Stimulated activated CD4-positive, alpha-beta T cell treated with anti-CD3 and anti-CD28 coated beads, Interleukin-2, amount 100 ng/mL, for 4 hours (primary cell): ENCODE measurements at places on chromosomes 5 and 9.

- no peak for DNase-seq
Observed at GRCh38 chr9:38053697-38054461, 15.1 kb downstream of the SHB start.

DNA sequence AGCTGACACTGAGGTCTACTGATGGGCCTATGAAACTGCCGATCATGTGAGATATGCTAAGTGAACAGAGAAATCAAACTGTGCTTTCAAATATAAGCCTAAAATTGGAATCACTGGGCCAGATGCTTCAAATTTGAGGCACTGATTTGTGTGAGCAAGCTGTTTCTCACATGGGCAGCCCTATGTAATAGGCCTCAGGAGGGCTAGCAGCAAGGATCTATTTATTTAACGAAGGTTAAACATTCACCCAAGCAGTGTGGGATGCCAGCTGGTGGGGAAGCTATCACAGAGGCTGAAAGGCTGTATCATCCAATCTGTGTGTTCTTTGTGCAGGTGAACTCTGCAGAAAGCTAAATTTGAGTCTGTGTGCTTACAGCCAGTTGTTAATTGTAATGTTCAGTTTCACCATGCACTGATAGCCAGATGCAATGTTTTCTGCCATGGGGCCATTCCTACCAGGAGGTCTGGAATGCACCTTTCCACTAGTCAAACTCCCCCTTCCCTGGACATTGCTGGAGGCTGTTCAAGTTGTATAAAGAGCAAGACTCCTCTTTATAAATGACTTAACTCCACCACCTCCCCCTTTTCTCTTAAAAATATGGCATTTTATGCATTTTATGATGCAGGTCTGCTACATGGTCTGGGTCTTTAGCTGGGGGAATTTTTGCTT lies 228.9 kb downstream of the SH3GL2 start:
- no peak for DNase-seq

- DNase-seq = no peak
Observed at GRCh38 chr5:38151878-38152277, 106.5 kb upstream of the EGFLAM start.

DNA sequence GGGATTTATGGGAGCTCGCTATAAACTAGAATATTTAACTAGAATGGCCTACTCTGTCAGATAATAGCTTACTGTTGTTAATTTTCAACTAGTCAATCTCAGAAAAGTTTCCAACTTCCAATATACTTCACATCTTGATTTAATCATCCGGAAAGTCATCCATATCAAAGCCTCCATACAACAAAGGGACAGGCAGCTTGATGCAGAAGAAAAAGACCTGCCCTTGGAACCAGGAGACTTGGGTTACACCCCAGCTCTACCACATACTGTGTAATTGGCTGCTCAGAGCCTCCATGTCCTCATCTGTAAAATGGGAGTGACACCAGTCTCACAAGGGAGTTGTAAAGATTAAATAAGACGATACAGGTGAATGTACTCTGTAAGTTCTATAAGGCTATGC lies 1.9 kb downstream of the PTPN3 start:
- no peak for DNase-seq

DNA sequence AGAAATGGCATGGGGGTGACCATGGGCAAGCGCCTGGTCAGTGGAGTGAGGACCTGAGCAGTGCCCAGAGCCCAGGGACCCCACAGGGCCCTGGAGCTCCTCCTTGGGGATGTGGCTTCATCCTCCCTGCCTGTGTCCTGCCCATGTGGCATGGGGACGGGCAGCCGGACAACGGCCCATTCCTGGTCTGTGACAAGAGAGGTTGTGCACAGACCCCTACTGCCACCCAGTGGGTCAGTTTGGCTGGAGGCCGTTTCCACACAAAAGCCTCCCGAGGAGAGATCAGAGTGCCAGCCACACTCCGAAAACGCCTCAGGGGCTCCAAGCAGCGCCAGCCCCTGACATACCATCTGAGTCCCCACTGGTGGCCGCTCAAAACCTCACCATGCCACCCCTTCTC lies 19.8 kb downstream of the SLC6A18 start:
- no peak for DNase-seq

GRCh38 chr5:20615888-20616563 lies 628.0 kb upstream of the CDH18 start:
- DNase-seq = no peak

DNA sequence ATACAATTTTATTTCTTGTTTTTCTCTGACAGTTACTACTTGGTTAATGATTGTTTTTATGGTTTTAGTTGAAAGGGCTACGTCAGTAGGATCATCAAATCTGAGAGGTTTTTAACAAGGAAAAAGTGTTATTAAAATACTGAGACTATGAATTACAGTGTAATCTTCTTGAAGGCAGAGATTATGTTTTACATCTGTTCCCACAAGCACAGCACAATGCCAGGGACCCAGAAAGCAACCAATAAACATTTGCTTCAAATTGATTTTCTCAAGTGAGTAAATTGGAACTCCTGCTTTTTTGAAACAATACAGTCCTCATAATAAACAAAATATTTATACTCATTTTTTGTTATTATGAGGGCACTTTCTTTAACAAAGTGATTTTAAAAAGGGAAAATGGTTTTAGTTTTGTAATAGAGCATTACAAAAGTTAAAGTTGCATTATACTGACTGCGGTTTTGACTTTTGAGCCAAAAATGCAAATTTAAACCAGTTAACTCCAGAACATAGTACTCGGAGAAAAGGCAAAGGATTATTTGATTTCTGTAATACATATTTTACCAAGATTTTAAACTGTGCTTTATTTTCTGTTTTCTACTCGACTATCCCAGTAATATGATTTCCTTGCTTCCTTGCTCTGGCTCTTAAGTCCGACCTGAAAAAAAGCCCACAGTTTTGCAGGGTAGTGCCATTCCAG lies 176.9 kb downstream of the GDNF start:
- DNase-seq = no peak

- DNase-seq = no peak
Observed at GRCh38 chr9:38084556-38084880, 15.5 kb upstream of the SHB start.

DNA sequence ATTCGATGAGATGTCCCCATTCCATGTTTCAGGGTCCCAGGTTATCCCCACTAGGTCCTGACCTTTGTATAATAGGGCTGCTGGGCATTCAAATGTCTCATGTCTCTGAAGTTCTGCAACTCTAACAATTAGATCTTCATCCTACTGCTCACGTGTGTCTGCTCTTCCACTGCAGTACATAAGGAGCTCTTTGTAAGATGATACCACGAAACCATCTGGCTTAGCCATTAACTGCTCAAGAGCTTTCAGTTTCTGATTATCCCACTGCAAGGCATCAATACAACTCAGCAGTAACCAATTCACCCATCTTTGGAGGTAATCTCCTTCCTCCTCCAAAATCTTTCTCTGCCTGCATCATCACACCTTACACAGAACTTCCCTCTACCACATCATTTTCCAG lies 49.9 kb upstream of the PPP2CA start:
- DNase-seq = no peak

- DNase-seq = no peak
Observed at GRCh38 chr5:4511996-4512656, 628.0 kb upstream of the ADAMTS16 start.

GRCh38 chr9:4615251-4615650 lies 46.8 kb upstream of the PLPP6 start:
- DNase-seq = no peak

GRCh38 chr9:136787690-136788400 lies 3.3 kb upstream of the TMEM141 start:
- DNase-seq = peak; percentile 55

DNA sequence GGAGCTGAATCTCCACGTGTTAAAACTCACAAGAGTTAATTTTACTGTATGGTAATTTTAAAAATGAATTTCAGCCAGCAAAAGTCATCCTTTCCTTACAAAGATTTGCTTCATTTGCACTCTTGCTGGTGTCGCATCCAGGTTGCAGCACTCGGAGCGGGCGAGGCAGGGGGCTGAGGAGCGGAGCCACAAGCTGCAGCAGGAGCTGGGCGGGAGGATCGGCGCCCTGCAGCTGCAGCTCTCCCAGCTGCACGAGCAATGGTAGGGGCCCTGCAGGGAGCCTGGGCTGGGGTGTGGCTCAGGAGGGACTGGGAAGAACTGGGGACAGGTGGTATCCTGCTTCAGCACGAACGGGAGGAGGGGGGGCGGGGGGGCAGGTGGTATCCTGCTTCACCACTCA lies 27.1 kb downstream of the HNRNPH1 start:
- DNase-seq = no peak

- no peak for DNase-seq
Observed at GRCh38 chr9:109966643-109967368, 186.8 kb downstream of the PALM2AKAP2 start.

GRCh38 chr5:111781200-111781599 lies 24.2 kb upstream of the NREP start:
- DNase-seq = no peak

GRCh38 chr9:37623267-37623666 lies 27.5 kb upstream of the FRMPD1 start:
- DNase-seq = no peak

- no peak for DNase-seq
Observed at GRCh38 chr5:13746026-13746425, 198.5 kb downstream of the DNAH5 start.

- no peak for DNase-seq
Observed at GRCh38 chr9:111301195-111301594, 28.8 kb downstream of the OR2K2 start.

- DNase-seq = peak; percentile 29
Observed at GRCh38 chr5:159098603-159099436, 896 bp downstream of the EBF1 start.

- no peak for DNase-seq
Observed at GRCh38 chr5:168005093-168005492, 286.4 kb upstream of the WWC1 start.

DNA sequence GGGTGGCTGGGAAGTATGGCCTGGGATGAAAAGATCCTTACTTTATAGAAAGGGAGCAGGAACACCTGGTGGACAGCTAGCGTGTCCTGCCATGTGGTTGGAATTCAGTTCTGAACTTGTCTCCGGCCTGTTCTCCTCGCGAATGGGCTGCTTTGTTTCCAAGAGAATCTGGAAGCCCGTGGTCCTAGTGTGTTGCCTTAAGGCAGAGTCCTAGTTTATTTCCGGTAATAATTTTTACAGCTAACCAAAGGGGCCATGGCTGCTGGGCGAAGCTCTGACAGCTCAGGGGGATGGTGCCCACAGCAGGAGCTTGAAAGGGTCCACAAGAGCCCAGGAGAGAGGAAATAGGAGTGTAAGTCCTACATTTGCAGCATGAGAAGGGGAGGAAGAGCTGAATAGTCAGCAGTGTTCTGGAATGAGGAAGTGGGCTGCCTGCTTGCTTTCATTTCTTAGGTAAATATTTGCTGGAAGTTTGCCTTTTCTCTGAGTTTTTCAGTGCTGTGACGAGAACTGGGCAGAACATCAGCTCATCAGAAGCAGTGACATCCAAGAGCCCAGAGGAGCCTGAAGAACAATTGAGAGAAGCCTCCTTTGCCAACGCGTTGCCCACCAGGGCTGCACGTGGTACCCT lies 13.1 kb upstream of the IGFBPL1 start:
- DNase-seq = no peak

GRCh38 chr9:98879094-98879962 lies 64.4 kb upstream of the COL15A1 start:
- DNase-seq = no peak
